ENCODE measurements at places on chromosomes 5 and 9.

DNA sequence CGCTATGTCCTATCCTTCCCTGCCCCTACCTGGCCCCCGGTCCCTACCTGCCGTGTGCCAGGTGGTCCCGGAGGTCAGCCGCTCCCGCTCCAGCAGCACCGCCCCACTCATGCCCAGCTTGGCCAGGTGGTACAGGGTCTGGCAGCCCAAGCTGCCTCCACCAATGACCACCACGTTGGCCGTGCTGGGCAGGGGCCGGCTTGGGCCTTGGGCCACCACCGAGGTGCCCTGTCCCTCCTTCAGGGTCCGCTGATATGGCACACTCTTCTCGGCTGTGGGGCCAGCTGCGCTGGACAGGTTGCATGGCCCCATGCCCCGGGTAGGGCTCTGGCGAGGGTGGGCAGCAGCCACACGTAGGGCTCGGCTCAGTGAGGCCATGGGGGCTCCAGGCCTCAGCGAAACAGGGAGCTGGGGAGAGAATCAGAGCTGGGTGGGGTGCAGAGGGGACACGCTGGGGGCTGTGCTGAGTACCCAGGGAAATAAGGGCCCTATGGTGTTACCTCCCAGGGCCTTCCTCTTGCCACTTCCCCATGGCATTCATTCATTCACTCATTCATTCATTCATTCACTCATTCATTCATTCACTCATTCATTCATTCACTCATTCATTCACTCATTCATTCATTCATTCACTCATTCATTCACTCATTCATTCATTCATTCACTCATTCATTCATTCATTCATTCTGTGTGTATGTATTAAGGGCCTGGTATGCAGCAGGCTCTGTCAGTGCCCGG, 4.2 kb downstream of the SARDH start:
- no peak for DNase-seq

GRCh38 chr5:67010684-67011409, 185.8 kb downstream of the CD180 start:
- DNase-seq = no peak

GRCh38 chr5:56516035-56516434, 282.9 kb upstream of the ANKRD55 start:
- peak; percentile 60 for DNase-seq

DNA sequence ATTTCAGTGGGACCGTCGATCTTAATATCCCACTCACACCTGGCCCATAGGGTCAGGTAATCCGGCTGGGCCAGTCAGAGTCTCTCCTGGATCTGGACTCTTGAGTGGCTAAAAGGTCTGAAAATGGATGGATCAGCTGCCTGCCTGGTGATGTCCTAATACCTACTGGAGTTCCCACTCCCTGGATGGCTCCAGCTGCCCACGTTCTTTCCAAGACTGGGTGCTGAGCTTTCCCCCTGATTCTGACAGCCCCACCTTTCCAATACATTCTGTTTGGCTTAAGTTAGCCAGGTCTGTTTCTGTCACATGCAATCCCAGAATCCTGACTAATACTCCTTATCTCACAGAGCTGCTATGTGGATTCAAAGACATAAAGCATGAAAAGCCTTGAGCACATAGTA, 10.2 kb downstream of the SH3PXD2B start:
- DNase-seq = no peak

GRCh38 chr9:94178927-94179326, 80.2 kb upstream of the ZNF169 start:
- DNase-seq = no peak

Measured in RPMI8226 (cell line).